Left lung (tissue), 14 donors: ENCODE measurements at places on chromosomes 2 and 18. TPM values are rescaled to one million over a fixed set of nuclear protein-coding genes. Genes with fewer than 3 reads are reported as not detected.

- H3K4me3 ChIP-seq, result no peak overlapping the region
- no peaks in the 10 kb centered on the region for H3K27me3 ChIP-seq
- no peaks in the 10 kb centered on the region for H3K4me1 ChIP-seq
Measured at GRCh38 chr2:106965611-106966010, 79.6 kb upstream of the ST6GAL2 start.

DNA sequence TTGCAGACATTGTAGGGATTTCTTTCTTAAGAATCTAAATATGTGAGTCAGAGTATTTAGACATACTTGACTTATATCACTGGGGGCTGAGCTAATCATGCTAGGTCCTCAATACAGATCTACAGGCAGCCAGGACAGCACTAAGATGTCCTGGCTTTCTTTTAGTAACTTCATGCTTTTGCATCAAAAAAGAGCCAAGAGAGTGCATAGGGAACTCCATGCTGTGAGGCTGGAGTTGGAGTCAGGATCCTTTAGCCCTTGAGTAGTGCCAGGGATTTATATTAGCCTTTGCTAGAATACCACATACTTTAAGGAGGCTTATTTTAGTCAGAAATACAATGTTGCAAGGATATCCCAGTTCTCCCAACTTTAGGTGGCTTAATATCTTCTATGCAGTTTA lies 289.7 kb downstream of the CCDC85A start:
- H3K27ac ChIP-seq, result no peak overlapping the region
- H3K27me3 ChIP-seq, result no peaks in the 10 kb centered on the region
- DNase-seq, result no peak
- no peaks in the 10 kb centered on the region for H3K36me3 ChIP-seq

- no peaks in the 10 kb centered on the region for H3K36me3 ChIP-seq
- no peaks in the 10 kb centered on the region for H3K27me3 ChIP-seq
- DNase-seq, result no peak
- no peak overlapping the region for H3K27ac ChIP-seq
- H3K4me3 ChIP-seq, result no peak overlapping the region
- H3K4me1 ChIP-seq, result no peaks in the 10 kb centered on the region
Measured at GRCh38 chr2:183348492-183348891, 224.2 kb downstream of the NUP35 start.

DNA sequence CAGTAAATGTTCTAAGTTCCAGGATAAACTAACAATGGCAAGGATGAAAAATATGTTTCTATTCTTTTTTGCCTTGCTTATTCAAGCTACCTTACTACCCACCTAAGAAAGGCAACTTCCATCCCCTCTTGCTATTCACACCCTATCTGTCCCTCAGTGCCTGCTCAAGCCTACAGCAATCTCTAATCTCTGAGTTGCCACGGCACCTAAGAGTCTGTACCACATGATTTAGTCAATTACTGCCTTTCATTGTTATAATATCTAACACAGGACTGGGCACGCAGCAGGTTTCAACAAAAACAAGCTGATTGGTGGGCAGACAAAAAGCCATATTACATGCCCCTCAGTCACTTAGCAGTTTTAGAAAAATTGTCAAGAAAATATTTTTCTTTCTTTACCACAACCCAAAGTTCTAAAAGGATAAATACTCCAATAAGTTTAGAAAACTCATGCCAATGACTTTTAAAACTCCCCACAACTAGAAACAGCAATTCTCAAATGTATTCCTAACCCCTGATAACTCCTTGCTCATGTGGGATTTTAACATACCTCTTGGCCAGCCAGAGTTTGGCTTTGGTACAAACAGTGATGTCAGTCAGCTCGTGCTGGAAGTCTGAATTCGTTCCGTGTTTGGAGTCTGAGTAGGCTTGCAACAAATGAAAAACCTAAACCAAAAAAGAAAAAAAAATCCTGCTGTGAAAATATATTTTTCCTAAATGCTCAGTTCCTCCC lies 117.3 kb upstream of the ZFP36L2 start:
- H3K27ac ChIP-seq, result no peak overlapping the region
- no peak for DNase-seq
- H3K4me3 ChIP-seq, result no peak overlapping the region

DNA sequence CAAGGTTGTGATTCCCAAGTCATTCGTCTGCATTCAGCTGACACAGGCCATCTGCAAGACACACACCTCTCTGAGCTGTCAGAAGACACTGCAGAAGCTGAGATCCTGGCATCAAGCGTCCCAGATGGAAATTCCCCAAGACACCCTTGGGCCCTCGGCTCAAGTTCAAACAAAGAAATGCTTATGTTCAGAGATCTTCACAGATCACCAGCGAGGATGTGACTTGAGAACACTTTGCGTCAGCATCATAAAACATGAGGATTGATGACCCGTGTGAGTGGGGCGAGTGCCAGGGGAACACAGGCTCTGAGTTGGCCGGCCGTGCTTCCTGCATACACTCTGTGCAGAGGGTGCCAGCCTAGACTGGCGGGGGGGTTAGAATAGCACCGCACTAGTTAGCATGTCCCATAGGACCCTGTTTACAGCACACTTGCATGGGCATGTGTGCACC lies 36.8 kb downstream of the KCNIP3 start:
- no peak overlapping the region for H3K4me3 ChIP-seq
- H3K4me1 ChIP-seq, result no peaks in the 10 kb centered on the region
- H3K27me3 ChIP-seq, result no peaks in the 10 kb centered on the region
- no peak overlapping the region for H3K27ac ChIP-seq
- H3K36me3 ChIP-seq, result no peaks in the 10 kb centered on the region

DNA sequence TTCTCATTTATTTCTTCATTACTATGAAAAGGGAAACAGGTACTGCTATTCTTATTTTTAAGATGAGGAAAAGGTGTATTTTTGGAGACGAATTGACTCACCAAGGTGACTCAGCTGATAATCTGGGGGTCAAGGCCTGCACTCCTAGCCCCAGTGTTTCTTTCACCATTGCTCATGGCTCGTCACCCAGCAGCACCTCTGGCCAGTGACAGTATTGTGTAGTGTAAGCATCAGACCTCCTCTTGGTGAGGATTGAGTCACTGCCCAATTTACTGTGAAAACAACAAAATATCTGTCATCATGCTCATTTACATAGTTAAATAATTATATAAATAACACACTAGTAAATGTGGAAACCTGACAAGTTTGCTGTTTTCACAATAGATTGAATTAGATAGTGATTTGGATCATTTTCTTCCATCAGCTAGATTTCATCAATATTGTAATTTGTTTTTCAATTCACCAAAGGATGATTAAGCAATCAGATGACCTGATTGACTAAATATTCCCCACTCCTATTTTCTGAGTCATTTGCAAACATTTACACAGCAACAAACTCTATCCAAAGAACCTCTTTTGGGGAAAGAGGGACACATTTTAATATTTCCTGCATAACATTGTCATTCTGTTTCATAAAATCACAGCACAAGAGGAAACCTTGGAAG lies 492.8 kb upstream of the RAB12 start:
- H3K4me3 ChIP-seq, result no peak overlapping the region
- no peaks in the 10 kb centered on the region for H3K36me3 ChIP-seq
- no peak for DNase-seq
- no peaks in the 10 kb centered on the region for H3K27me3 ChIP-seq
- no peak overlapping the region for H3K27ac ChIP-seq

GRCh38 chr2:64204703-64205102 lies 60.5 kb upstream of the PELI1 start:
- peaks cover 26% of the 10 kb centered on the region for H3K4me1 ChIP-seq
- H3K36me3 ChIP-seq, result no peaks in the 10 kb centered on the region
- DNase-seq, result no peak
- peak overlapping the region; percentile 90 for H3K27ac ChIP-seq

Gene CWC22
- total RNA-seq, result 16.0 TPM

DNA sequence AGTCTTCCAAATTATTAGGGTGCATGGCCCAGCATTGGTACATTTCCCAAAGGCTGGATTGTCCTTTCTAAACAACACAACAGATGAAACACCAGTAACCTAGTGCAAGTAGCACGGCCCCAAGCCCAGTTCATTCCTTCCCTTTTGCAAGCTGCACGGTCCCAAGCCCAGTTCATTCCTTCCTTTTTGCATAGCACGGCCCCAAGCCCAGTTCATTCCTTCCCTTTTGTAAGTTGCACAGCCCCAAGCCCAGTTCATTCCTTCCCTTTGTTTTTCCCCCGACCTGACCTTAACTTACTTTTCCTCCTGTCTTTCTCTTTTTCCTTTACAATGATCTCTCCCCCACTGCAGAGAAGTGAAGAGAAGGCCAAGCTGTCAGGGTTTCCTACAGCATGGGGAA lies 60.9 kb downstream of the C18orf63 start:
- no peaks in the 10 kb centered on the region for H3K36me3 ChIP-seq
- H3K27ac ChIP-seq, result no peak overlapping the region
- no peaks in the 10 kb centered on the region for H3K27me3 ChIP-seq
- DNase-seq, result no peak
- H3K4me3 ChIP-seq, result no peak overlapping the region

DNA sequence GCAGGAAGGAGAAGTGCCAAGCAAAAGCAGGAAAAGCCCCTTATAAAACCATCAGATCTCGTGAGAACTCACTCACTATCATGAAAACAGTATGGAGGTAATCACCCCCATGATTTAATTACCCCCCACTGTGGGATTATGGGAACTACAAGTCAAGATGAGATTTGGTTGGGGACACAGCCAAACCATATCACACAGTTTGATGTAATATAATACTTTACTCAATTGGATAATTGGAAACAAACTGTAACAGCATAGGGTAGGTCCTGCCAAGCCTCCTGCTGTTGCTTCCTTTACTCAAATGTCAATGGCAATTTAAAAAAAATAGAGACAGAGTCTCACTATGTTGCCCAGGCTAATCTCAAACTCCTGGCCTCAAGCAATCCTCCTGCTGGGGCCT lies 15.5 kb upstream of the METTL21A start:
- no peaks in the 10 kb centered on the region for H3K4me1 ChIP-seq
- DNase-seq, result no peak
- H3K4me3 ChIP-seq, result no peak overlapping the region
- H3K27ac ChIP-seq, result no peak overlapping the region

- DNase-seq, result no peak
- H3K27ac ChIP-seq, result no peak overlapping the region
- no peaks in the 10 kb centered on the region for H3K27me3 ChIP-seq
- H3K4me1 ChIP-seq, result no peaks in the 10 kb centered on the region
Measured at GRCh38 chr2:57105694-57106093, 921.9 kb downstream of the CCDC85A start.

Gene ACADL
- total RNA-seq, result 17.0 TPM

- H3K27me3 ChIP-seq, result no peaks in the 10 kb centered on the region
- H3K36me3 ChIP-seq, result no peaks in the 10 kb centered on the region
- no peak for DNase-seq
- H3K27ac ChIP-seq, result no peak overlapping the region
- H3K4me1 ChIP-seq, result no peaks in the 10 kb centered on the region
Measured at GRCh38 chr2:1910592-1911246, 166.4 kb upstream of the PXDN start.

DNA sequence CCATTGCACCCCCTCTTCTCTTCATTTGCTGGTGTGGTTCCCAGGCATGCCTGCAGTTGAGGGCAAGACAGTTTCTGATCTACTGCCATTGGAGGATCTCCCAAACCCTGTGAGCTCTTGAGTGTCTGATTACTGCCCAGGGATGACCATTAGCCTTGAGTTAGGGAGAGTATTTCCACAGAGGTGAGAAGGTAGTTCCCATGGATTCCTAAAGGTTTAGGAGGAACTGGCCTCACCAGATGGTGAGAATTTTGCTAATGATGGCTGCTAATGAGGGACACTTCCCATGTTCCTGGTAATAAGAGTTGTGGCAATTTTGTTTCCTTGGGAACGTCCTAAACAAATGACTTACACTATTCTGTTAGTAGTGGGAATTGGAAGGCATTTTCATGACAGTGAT lies 42.5 kb downstream of the PTPRM start:
- peaks cover 4% of the 10 kb centered on the region for H3K4me1 ChIP-seq
- no peak overlapping the region for H3K4me3 ChIP-seq
- H3K36me3 ChIP-seq, result no peaks in the 10 kb centered on the region
- no peak overlapping the region for H3K27ac ChIP-seq

DNA sequence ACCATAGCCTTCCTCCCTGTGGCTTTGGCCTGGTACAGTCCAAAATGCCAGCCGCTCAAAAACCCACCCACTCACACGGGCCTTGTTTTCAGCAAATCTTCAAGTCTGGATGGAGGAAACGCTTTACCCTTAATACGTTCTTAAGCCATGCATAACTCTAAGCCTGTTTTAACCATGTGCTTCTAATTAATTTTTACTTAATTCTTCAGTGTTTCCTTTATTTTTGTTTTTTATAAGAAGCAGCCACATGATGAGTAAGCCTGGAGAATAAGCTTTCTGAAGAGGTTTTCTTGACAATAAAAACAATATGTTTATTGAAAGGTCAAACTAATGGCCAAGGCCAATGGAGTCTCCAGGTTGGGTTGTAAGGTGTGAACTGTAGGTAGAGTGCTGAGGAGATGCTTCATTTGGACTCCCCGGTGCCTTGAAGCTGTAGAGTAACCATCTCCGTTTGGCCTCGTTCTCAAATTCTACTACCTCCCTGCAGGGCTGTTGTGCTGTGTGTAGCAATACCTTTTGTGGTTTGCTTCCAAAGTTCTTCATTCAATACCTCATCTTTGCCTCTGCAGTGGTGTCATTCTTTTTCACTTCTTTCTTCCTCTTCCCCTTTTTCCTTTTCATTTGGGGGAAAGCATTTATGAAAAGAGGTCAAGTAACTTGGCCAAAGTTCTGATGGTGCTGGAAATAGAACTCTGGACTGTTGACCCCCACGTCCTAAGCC lies 113.7 kb downstream of the PRKCE start:
- no peaks in the 10 kb centered on the region for H3K27me3 ChIP-seq
- no peak for DNase-seq
- peaks cover 48% of the 10 kb centered on the region for H3K4me1 ChIP-seq
- no peaks in the 10 kb centered on the region for H3K36me3 ChIP-seq

- no peaks in the 10 kb centered on the region for H3K4me1 ChIP-seq
- DNase-seq, result no peak
- no peaks in the 10 kb centered on the region for H3K27me3 ChIP-seq
- no peak overlapping the region for H3K27ac ChIP-seq
Measured at GRCh38 chr2:165253178-165253577, 14.0 kb downstream of the SCN2A start.

DNA sequence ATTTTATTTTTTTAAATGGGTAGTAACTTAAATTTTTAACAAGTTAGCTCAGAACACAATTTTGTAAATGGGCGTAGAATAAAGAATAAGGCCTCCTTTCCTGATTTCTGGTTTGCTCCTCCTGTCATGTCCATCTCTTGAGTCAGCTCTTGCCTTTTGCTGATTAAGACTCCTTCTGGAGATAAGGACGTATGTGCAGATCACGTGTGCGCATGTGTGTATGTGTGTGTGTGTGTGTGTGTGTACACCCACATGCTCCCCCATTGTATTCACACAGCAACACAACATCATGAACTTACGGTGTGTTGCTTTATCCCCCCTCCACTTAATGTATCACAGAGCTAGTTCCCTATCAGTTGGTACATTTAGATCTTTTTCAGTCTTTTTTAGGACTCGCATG lies 182.9 kb downstream of the PRKCE start:
- no peak overlapping the region for H3K4me3 ChIP-seq
- H3K27ac ChIP-seq, result no peak overlapping the region
- H3K4me1 ChIP-seq, result peaks cover 31% of the 10 kb centered on the region
- no peak for DNase-seq
